Inflammatory macrophage (primary cell): ENCODE measurements at places on chromosomes 2 and 18.

DNA sequence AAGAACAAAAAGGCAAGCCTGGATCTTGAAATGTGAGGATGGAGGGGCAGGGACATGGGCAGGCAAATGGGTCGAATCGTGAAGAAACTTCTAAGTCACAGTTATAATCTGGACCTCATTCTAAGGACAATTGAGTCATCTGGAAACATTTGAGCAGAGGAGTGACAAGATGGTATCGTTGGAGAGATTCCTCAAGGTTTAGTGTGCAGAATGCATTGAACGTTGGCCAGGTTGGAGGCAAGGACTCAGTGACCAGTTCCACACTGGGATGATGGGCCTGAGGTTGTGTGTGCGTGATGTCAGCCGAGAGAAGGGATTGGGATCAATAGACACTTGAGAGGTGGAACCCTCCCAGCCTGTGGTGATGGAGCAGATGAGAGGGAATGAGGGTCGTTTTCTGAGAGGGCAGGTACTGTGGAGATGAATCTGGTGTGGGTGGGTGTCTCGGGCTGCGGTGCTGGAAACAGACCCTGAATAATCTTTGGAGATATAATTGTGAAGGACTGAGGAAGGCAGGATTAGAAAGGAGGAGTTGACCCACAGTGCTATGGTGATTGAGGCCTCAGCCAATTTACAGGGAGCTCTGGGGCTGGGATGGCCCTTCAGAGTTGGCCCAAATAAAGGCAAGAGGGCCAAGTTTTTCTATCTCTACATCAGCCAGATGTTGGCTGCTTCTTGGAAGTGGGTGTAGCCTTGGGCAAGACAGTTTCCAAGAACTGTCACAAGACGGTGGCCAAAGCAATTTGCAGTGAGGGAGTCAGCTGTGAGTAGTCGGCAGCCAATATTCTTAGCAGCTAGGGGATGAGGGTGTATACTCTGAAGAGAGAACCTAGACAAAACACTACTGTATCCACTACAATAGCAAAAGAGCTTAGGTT is 5.8 kb upstream of the ZNF532 start:
- peak; percentile 77 for DNase-seq

GRCh38 chr2:32721376-32721775 is 93.5 kb downstream of the TTC27 start:
- no peak for DNase-seq

DNA sequence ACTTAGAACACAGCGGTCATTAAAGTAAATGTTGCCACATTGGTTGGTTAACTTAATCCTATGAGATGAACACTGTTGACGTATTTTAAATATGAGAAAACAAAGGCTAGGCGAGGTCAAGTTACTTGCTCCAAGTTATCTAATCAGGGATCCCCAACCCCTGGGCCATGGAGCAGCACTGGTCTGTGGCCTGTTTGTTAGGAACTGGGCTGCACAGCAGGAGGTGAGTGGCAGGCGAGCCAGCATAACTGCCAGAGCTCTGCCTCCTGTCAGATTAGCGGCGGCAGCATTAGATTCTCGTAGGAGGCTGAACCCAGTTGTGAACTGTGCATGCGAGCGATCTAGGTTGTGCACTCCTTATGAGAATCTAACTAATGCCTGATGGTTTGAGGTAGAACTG is 878.9 kb downstream of the CPS1 start:
- DNase-seq: no peak

GRCh38 chr2:187198136-187198535 is 249.9 kb downstream of the CALCRL start:
- DNase-seq: no peak

- DNase-seq: peak; percentile 85
These were observed at the start of gene PTPRM for GRCh38 chr18:7566567-7567473. TSS of gene PTPRM (plus strand) at chr18:7567316. CDS start at chr18:7567819, 503 bp downstream.

DNA sequence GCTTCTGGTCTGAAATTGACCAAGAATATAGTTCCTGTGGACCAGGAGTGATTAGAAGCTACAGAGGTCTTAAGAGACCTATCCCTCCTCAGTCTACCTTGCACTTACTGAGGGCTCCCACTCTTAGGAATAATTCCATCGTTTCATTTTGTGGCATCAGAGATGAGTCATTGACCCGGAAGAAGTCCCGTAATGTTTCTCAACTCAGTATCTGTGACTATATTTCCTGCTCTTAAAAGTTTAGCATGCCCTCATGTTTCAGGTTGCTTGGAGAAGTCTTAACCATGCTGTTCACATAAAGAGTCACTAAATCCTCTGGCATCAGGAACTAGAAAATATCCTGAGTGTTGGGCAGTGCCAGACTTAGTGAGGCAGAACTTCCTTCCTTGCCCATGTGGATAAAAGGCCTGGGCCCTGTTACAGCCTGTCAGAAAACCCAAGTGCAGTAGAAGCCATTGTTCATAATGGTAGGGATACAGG is at the start of gene IL36A:
Gene IL36A, plus strand, starts transcription at position 430 of the 480 bp plus-strand sequence. CDS start 413 bp downstream, outside the sequence.
- DNase-seq: no peak

DNA sequence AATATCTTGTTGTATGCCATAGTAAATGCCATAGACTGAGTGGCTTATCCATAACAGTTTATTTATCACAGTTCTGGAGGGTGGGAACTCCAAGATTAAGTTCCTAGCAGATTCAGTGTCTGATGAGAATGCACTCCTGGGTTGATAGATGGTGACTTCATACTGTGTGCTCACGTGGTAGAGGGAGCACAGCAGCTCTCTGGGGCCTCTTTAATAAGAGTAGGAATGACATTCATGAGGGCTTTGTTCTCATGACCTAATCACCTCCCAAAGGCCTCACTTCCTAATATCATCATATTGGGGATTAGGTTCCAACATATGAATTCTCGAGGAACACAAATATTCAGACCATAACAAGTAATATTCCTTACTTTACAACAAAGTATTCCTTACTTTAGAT is 98.1 kb upstream of the SH3BP4 start:
- DNase-seq: no peak

GRCh38 chr18:39838831-39839230 is 2116.2 kb upstream of the PIK3C3 start:
- no peak for DNase-seq

DNA sequence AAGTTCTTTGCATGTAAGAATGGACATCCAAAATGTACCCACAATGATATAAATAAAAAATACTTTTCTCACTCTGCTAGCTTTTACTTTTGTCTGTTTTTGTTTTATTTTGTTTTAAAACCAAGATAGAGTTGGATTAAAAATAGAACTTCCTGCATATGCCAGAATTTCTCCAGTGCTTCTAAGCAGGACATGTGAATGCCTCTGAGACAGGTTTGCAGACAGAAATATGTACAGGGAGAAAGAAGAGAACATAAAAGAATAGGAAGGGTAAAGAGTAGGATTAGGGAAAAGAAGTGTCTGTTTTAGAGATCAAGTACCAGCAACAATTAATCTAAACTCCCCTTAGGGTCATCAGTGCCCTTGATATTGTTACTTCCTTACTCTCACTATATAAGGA is 114.4 kb downstream of the BMPR2 start:
- DNase-seq: no peak

DNA sequence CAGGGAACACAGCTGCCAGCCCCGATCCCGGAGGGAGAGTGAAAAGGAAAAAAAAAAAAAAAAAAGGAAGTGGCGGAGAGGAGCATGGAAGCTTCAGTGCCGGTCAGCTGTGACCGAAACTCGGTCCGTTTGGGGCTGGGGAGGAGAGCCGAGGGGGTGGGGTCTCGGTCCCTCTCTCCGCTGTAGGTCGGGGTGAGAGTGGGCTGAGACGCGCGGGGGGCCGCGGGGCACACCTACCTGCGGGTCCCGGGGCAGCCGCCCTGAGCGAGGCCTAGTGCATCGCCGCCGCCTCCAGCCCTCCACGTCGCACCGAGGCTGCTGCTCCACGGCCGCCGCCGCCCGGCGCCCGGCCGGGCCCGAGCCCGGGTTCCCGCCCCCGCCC is 536 bp downstream of the VPS54 start:
- peak; percentile 65 for DNase-seq

DNA sequence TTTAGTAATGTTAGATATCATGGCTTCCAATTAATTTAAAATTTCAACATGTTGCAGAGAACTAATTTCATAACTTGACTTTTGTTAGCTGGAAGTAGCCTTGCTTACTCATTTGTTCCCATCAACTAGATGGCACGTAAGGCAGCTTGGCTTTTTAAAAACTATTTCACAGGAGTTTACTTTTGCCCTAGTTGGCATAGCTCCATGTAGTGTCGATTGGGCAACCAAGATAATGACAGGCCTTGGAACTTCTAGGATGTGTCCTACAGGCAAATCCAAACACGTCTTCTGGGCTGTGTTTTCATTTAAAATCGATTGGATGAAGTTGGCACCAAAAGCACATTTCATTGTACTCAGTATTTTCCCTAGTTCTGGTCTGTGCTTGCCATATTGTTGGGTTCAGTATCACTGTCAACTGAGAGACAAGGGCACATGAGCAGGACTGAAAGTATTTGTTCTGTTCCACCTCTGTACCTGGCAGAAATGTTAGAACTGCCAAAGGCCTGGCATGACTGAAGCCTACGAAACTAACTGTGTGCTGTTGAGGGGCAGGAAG is 29.4 kb downstream of the HADHB start:
- DNase-seq: peak; percentile 90

GRCh38 chr18:28041366-28041765 is 135.6 kb downstream of the CDH2 start:
- no peak for DNase-seq

DNA sequence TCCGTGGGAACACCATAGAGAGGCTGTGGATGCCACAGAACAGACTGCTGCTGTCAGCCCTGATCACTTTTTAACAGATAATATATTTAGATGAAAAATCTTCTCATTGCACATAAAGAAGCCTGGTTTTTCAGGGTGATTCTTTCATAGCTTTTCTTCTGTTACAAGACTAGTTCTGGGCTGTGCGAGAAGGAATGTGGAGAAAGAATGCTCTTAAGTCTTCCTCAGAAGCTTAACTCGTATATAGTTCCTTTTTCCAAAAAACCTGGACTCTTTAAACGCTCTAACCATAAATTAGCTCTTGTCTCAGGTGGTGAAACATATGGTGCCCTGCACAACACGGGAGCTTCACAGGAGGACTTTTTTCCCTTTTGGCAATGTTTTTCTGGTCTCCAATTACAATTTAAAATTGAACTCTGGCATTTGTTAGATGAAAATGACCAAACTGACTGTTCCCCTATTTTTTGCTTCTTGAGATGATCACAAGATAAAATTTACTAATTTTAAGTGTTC is 125.9 kb upstream of the SMAD7 start:
- no peak for DNase-seq

DNA sequence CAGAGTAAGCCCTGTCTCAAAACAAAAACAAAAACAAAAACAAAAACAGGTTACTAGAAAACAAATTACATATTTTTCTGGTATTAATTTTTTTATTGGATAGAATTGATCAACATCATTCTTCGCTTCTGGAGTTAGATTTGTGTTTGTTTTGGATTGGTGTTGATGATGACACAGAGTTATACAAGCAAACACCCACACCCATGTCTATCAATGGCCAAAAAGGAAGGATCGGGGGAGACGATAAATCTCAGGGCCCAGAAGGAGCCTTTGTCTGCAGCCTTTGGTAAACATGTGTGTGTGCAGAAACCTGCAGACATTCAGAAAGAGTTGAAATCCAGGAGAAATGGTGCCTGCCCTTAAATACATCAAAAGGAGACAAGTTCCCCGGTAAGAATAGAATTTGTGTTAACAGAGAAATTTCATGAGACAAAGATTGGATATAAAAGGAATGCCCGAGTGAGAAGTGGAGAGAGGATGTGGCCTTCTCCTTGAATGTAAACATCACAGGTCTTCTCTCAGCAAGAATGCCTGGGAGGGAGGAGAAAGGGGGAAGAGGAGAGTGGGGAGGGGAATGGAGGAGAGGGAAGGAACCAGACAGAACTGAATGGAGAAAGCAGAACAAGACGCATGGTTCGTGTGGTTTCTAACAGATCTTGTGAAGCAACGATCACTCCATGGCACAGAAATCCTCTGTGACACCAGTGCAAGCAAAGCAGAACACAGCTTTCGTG is 40.4 kb upstream of the TMEM178A start:
- DNase-seq: peak; percentile 72

GRCh38 chr2:240722796-240723735 is 31.4 kb downstream of the AQP12A start:
- no peak for DNase-seq

DNA sequence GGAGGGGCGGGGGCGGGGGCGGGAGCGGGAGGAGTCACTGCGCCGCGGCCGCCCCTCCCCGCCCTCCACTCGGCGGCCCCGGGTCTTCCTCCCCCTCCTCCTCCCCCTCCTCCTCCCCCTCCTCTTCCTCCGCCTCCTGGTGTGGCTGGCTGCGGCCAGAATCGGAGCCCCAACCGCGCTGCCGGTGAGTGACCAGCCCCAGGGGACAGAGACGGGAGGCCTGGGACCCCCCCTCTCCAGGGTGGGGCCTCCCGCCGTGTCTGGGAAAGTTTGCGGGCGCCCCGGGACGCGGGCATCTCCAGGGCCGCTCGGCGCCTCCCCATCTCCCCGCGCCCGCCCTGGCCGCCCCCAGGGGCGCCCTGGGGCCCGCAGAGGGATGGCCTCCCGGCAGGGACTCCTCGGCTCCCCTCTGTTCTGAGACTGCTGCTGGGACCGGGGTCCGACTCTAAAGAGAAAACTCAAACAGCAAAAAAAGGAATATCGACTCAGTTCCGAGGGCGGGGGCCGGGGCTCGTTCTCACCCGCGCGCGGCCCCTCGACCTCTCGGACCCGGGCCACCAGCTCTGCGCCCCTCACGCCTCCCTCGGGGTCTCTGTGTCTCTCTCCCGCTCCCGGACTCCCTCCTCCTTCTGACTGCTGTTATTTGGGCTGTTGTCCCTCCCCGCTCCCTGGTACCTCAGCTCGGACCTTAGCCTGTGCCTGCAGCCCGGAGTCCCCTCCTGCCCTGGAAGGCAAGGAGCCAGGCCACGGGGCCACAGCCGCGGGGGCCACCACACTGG is at the start of gene STON1:
Gene STON1, plus strand, starts transcription at position 122 of the 779 bp plus-strand sequence. CDS start 50,480 bp downstream, outside the sequence.
- no peak for DNase-seq

GRCh38 chr2:43005245-43005974 is 213.0 kb upstream of the HAAO start:
- no peak for DNase-seq

DNA sequence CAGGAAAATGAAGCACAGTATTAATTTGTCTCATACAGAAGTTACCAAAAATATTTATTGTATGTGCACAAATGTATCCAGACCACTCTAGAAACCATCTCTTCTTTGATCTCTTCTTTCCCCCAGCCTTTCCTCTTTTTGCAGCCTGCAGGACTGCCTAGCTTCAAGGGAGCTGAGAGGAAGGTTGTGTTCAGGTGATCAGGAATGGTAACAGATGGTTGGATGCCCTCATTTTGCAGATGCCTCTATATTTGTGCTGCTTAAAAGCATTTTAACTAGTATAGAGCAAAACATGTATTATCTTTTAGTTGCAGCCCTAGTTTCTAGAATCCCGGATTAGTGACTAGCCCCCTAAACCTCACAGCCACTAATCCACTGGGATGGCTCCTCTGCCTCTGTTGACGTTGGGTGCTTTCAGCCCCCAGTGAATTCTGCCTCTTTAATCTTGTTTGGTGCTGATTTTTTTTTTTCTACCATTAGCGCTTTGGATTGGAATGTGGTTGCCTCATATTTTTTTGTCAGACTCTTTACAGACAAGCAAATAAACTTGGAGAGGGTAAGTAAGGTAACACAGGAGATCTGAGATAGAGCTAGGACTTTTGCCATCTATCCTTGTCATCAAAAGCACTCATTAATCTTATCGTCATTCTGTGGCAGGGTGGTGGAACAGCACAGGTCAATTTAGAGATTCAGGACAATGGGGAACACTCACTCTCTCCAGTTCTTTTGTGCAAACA is 103.8 kb upstream of the NDUFV2 start:
- DNase-seq: no peak

GRCh38 chr18:75207310-75208154 is 1.4 kb downstream of the PTGR3 start:
- no peak for DNase-seq
